Caco-2 (cell line): ENCODE measurements at places on chromosomes 11 and 22. TPM values are rescaled to one million over a fixed set of nuclear protein-coding genes. Genes with fewer than 3 reads are reported as not detected.

FAM89B gene
- total RNA-seq = 24.0 and 26.9 TPM in 2 replicates

FAT3 gene
- 0.02 TPM in 1 of 2 replicates, not detected in the other for total RNA-seq

NXPE1 gene
- not detected in 2 replicates for total RNA-seq

CNIH2 gene
- 4.9 and 6.1 TPM in 2 replicates for total RNA-seq

DNA sequence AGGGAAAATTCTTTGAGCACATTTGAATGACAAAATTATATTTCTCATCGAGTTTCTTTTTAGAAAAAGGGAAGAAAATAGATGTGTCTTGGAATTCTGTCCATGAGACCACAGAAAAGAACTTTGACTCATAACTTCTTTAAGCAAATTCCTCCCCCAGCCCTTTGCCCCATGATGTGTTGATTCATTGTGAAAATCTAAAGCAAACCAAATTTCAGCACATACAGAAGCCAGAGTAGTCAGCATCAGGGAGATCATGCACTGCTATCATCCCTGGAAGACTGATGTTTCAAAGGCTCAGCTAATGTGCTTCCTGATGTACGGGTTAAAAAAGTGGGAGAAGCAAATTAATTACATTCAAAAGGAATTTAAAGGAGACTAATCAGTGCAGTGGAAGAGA is 159.7 kb downstream of the FAT3 start:
- DNase-seq = no peak

DNA sequence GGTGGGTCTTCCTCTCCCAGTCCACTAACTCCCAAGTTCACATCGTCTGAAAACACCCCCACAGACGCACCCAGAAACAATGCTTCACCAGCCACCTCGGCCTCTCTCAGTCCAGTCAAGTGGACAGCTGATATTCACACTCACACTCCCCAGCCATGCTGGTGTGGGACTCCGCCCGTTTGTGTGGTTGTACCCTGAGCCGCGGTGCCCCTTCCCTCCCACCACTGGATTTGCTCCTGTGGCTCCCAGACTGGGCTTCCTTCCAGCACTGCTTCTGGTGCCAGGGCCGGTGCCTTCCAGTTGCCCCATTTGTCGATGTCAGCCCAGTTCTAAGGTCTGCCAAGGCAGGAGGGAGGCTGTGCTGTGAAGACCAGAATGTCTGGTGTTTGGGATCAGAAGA is 37.9 kb upstream of the PLET1 start:
- no peak for DNase-seq

DNA sequence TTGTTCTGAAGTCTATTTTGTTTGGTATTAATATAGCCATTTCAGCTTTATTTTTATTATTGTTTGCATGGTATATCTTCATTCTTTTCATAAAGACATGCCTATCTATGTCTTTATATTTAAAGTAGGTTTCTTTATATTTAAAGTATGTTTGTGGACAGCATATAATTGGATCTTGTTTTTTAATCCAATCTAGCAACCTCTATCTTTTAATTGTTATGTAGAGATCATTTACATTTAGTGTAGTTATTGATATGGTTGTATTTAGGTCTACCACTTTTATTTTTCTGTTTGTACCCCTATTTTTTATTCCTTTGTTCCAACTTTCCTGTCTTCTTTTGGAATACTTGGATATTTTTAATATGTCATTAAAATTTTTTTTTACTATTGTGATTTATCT is 13.8 kb downstream of the TPBGL start:
- DNase-seq = no peak

DNA sequence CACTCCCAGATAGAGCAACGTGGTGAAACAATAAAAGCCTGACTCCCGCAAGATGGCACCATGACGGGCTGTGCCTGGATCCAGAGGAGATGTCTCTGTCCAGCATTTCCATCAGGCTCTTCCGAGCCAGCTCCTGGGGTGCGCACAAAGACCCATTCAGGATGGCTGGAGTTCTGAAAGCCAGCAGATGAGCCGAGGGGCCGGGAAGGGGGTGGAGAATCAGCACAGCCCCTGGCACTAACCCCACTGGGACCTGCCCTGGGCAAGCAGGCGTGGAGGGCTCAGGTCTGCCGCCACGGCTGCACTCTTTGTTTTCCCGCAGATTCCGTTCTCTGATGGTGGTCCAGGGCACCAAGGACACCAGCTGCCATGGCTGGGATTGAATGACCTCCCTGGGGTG is 97.2 kb upstream of the BLID start:
- DNase-seq = no peak

DNA sequence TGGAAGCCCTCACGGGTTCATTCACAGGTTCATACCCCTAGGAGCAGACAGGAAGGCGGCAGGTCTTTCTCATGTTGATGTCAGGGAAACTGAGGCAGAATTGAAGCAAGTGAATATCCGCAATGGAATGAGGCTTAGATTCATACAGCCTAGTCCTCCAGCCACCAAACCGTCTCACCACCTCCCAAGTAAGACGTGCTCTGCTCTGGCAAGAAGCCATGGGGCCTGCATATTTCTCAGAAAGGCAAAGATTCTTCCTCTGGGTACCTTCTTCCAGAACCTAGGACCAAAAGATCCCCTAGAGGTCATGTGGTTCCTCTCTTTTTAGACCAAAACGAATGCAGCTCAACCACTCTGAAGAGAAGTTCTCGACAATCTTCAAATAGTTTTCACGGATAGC is 1.7 kb downstream of the AP1B1 start:
- DNase-seq = no peak

DNA sequence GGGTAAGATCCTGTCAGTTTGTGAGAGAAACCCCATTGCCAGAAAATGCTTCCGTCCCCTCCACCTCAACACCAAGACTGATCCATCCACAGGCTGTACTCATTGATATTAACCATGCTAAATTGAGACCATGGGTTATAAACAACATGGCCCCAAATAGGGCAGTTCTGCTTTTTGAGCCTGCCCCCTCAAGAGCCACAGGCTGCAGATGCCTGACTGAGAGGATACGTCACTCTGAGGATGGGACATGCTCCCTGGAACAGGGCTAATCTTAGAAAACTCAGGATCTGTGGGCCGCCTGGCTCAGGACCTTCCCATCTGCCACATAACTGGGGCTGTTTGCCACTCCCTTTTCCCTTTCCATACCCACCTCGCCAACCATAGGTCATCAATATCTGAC is 99.8 kb downstream of the MICAL2 start:
- no peak for DNase-seq

- no peak for DNase-seq
Measured at GRCh38 chr22:37416389-37416788, 10.9 kb downstream of the ELFN2 start.

- no peak for DNase-seq
Measured at GRCh38 chr11:35174666-35175065, 35.7 kb downstream of the CD44 start.

GRCh38 chr22:27751277-27752070 is 50.1 kb downstream of the MN1 start:
- DNase-seq = no peak

GRCh38 chr11:101456812-101457211 is 127.0 kb downstream of the TRPC6 start:
- DNase-seq = no peak

GRCh38 chr11:106959800-106960199 is 58.5 kb downstream of the GUCY1A2 start:
- no peak for DNase-seq
